ENCODE measurements at places on chromosomes 4 and X.

GRCh38 chr4:88989990-88990389 lies 67.0 kb downstream of the FAM13A start:
- no peak for DNase-seq

- DNase-seq: no peak
These were observed 30.1 kb downstream of the WWC2 start for GRCh38 chr4:183129125-183129524.

- no peak for DNase-seq
These were observed 39.3 kb upstream of the MXD4 start for GRCh38 chr4:2301225-2301642.

GRCh38 chrX:14489437-14489836 lies 39.9 kb upstream of the GLRA2 start:
- DNase-seq: no peak

- no peak for DNase-seq
These were observed 7.9 kb downstream of the FAM13A start for GRCh38 chr4:89048906-89049601.

DNA sequence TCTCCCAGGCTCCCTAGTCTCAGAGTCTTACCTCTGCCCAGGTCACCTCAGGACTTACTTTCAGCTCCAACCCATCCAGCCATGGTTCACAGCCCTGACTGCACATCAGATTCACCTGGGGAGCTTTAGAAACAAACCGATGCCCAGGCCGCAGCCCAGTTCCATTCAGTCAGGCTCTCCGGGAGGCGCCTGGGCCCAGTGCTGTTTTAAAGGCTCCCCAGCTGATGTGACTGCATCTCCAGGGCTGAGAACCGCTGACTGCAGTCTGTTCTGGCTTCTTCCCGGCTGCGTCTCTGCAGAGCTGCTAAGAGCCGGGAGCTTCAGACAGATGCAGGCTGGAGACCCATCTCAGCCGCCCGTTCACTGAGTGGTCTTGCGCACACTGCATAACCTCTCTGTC lies 44.4 kb upstream of the LGI2 start:
- no peak for DNase-seq

DNA sequence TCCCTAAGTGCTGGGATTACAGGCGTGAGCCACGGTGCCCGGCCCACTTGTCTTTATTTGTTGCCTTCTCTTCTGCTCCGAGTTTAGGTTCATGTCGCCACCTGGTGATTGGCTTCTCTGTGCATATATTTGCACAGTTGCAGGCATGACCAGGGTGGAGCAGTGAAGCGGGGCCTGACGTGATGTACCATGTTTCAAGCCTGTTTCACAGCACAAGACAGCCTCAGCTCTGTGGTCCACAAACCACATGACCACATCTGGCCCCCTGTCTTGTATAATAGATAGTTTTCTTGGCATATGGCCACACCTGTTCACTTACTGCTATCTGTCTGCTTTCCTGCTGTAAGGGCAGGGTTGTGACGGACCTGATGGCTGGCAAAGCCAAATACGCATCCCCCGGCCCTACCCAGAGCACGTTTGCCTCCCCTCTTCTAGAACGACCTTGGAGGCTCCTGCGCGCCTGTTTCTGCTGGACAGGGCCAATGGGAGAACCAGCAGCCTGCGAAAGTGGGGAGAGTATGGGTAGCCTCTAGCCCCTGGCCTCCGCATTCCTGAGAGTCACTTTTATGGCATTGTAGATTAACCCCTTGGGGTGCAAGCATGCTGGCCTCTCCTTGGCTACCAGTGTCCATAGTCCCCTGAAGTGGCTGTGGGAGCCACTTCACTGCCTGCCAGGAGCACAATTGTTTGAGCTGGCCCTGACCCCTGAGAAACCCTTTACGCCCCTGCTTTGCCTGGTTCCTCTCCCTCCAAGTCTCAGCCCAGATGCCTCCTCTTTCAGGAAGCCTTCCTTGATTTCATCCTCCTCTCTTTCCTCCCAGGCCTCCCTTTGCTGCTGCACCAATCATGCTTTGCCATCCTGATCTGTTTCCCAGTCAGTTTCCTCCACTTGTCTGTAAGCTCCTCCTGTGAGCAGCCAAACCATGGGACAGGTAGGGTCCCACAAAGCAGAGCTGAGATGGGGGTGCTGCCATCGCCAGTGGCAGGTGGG lies 6.0 kb upstream of the SH3TC1 start:
- DNase-seq: no peak

DNA sequence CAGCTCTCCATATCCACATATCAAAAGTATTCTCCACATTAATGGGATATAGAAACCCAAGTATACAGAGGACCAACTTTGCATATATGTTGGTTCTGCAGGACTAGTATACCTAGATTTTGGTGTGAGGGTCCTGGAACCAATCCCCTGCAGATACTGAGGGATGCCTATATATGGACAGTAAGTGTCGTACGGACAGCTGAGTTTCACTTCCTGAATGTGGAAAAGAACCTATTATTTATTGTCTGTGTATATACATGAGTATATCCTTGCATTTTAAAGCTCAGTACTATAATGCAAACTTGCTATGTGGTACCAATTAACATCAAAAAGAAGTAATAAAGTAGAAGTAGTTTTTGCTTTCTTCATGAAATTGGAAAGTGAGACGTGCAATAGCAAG lies 101.9 kb downstream of the FBXW7 start:
- DNase-seq: no peak

DNA sequence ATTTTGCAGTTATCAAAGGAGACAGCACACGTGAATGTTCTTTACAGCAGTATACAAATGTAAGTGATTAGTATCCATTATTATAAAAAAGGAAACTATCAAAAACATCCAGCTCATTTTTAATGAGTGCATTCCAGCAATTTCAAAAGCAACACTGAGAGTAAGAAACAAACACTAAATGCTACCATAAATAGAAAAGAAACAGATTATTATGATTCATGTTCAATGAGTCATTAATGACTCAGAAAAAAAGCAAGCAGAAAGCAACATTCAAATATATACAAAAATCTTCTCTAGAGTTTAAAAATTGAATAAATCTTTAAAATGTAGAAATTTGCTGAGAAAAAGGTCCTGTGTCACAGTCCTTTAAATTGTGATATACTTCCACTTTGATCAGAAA lies 346.5 kb upstream of the FMR1 start:
- no peak for DNase-seq

DNA sequence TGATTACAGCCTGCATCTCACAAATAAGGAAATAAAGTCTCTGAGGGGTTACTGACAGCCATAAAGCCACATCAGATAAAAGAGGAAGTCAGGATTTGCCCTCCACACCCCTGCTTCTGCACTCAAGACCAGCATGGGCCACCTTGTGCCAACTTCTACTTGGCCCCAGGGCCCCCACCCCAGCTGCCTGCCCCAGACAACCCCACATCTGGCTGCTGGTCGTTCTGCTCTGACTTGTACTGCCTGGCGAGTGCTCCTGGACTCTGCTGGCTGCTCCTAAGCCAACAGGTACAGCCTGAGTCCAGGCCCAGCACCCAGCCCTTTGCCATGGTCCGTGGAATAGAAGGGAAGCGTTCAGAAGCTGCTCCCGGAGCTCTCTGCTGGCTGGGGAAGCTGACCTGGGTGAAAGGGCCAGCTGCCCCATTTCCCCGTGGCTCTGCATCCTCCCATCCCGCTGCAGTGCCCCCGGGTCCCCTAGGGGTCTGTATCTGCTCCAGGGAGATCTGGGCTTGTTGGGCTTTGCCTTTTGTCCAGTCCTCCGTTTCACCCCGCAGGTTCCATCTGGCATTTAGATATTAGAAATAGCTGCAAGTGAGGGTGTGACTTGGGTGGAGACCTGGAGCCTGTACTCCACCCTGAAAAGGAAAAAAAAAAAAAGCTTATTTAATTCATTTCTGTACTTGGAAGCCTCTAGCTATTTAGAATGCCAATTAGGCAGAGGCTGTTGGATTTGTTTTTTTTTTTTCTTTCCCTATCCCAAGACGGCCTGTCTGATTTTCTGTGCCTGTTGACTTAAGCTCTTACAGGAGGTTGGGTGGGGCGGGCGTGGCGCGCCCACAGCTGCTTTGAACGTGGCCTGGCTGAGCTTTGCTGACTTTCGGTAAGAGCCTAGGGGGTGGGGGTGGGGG lies 194.7 kb downstream of the PTTG2 start:
- no peak for DNase-seq

GRCh38 chr4:165440415-165441158 lies 61.8 kb downstream of the CPE start:
- DNase-seq: peak; percentile 21

GRCh38 chrX:57900975-57901374 lies 9.3 kb downstream of the ZXDA start:
- DNase-seq: no peak

- no peak for DNase-seq
These were observed 63.0 kb downstream of the KIAA0232 start for GRCh38 chr4:6845574-6845973.

DNA sequence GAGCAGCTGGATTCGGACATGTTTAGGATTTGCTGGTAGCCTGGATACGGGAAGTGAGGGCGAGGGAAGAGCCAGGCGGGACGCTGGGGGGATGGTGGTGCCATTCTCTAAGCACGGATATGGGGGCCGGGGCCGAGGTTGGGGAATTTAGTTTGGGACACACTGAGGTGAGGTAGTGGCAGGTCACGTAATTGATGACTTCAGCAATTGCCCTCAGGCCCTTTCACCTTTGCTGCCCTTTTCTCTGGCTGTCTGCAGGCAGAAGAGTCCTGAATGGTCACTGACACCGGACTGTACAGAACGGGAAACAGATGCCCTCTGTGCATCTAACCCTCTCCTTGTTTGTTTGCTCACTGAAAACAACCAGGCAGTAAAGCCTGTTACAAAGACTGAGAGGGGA lies 16.9 kb upstream of the HMGB3 start:
- no peak for DNase-seq

DNA sequence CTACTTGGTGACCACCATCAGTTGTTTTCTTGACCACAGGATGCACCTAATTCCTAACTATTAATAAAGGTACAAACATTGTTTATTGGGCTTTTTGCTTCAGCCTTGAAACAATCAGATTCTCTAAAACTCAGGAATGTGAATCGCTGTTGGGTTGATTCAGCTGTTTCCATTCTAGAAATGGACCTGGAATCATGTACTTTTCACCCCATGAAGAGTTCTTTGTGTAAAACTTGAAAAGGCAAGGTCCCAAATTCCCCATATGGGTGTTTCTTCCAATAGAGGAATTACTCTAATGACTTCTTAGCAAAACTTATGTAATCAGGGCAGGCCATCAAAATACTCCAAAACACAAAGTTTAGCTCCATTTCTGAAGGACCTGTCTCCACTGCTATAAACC lies 7.4 kb downstream of the AFAP1 start:
- no peak for DNase-seq

DNA sequence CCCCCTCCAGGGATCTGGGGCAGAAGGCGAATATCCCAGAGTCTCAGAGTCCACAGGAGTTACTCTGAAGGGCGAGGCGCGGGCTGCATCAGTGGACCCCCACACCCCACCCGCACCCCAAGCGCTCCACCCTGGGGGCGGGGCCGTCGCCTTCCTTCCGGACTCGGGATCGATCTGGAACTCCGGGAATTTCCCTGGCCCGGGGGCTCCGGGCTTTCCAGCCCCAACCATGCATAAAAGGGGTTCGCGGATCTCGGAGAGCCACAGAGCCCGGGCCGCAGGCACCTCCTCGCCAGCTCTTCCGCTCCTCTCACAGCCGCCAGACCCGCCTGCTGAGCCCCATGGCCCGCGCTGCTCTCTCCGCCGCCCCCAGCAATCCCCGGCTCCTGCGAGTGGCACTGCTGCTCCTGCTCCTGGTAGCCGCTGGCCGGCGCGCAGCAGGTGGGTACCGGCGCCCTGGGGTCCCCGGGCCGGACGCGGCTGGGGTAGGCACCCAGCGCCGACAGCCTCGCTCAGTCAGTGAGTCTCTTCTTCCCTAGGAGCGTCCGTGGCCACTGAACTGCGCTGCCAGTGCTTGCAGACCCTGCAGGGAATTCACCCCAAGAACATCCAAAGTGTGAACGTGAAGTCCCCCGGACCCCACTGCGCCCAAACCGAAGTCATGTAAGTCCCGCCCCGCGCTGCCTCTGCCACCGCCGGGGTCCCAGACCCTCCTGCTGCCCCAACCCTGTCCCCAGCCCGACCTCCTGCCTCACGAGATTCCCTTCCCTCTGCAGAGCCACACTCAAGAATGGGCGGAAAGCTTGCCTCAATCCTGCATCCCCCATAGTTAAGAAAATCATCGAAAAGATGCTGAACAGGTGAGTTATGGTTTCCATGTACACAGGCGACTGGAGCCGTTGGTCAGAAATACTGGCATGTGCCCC lies at the start of gene CXCL1:
Gene CXCL1 (plus strand): TSS at position 264 of the 926 bp plus-strand sequence. CDS start 78 bp downstream, at position 342.
- DNase-seq: peak; percentile 79

DNA sequence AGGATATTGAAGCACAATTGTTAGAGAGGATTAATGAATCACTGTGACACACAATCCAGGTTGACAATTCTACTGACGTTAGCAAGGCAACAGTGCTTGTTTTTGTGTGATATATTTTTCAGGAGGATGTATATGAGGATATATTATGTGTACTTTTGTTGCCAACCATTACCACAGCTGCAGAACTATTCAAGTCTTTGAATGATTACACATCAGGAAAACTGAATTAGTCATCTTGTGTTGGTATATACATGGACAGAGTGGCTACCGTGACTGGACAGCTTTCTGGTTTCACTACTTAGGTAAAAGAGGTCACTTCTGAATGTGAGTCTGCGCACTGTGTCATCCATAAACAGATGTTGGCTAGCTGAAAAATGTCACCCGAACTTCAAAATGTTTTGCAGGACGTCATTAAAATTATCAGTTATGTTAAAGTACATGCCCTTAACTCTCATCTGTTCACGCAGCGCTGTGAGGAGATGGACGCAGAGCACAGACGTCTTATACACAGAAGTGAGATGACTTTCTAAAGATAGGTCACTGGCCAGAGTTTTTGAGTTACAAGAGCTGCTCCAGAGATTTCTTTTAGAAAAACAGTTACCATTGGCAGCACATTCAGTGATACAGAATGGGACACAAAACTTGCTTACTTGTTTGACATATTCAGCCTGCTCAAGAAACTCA lies 69.0 kb downstream of the MRPL1 start:
- DNase-seq: no peak

- no peak for DNase-seq
These were observed 43.1 kb downstream of the MAB21L2 start for GRCh38 chr4:150625033-150625432.
